Left kidney (tissue), 8 donors: ENCODE measurements at places on chromosomes 4 and X.
A peak's percentile ranks its signal among the peaks of the same experiment; 100 is the strongest.

- no peak for DNase-seq
Measured at GRCh38 chr4:138279286-138279685, 37.1 kb upstream of the SLC7A11 start.

GRCh38 chrX:38746102-38746501 is 55.2 kb upstream of the MID1IP1 start:
- DNase-seq: no peak

DNA sequence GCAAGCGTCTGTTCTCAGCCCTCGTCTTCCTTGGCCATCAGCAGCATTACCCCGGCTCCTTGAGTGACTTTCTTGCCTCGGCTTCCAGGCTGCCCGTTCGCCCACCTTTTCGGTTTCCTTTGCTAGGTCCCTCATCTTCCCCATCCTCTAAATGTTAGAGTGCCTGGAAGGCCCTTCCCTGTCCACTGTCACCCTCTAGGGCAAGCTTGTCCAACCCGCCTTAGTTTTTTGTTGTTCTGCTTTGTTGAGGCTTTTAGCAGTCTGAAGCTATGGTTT is 62.7 kb downstream of the TBC1D14 start:
- no peak for DNase-seq

DNA sequence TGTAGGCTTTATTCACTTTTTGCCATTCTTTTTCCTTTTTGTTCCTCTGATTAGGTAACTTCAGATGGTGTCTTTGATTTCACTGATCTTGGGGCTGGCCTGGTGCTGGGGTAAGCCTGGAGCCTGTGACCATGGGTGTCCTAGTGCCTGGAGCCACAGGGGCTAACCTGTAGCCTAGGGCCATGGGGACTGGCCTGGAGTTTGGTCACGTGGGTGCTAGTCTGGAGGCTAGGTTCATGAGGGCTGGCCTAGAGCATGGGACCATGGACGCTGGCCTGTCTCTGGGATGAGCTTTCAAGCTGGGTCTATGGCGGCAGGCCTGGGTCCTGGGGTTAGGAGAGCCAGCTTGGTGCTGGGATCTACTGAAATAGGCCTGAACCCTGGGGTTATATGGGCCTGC is 32.2 kb upstream of the ALG13 start:
- DNase-seq: no peak

GRCh38 chr4:125750828-125751466 is 436.2 kb downstream of the FAT4 start:
- peak; percentile 51 for DNase-seq

DNA sequence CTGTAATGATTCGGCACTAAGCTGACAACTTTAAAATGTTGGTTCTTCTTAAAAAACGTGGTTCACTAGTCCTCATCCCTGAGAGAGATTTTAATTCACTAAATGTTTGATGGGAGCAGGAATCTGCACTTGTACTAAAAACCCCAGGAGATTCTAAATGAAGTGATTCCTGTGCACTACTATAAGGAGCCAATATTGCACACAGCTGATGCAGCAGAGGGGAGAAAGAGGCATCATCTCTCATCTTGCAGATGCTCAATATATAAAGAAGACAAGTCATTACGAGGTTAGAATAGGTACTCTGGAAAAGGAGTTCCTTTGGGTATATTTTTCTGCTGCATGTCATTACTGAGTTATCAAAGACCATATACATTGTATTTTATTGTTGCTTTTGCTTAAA is 207.6 kb upstream of the RASGEF1B start:
- no peak for DNase-seq

GRCh38 chr4:180695851-180696250 is 1547.4 kb upstream of the TENM3 start:
- DNase-seq: no peak

DNA sequence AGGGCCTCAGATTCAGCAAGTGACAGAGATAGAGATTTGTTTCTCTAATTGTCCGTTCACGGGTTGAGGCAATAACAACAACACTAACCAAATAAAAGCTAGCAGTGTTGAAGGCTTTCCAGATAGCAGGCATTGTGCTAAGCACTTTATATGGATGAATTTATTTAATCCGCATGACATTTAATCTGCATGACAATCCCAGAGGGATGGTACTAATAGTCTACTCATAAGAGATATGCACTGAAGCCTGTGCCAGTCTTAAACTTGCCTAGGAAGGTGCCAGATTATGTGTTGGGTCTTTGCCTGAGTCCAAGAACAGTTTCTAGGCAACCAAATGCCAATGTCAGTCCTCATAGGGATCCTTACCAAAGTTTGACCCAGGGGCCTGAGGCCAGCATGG is 37.7 kb upstream of the FAT1 start:
- DNase-seq: no peak

DNA sequence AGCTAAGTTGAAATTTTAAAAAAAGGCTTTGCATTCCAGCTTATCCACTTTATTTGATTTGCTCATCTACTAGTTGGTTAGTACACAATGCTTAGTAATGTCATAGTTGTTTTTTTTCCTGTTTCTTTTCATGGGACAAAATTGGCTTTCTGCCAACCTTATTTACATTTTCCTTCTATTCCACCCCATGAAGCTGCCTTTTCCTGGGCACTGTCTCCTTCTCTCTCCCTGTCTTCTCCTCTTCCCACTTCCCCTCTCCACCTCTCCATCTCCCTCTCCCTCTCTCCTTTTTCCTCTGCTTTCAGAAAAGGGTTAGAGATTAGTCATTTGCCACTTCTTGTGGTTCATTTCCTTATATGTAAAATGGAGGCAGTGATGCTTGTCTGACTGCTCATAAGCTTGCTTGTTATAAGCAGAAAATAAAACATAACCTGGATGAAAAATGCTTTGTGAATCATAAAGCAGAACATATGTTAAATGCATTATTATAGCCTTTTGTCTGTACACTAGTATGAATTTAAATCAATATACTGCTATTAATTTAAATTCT is 181.9 kb downstream of the CEP135 start:
- DNase-seq: no peak

GRCh38 chr4:6633091-6633906 is 7.2 kb upstream of the MRFAP1 start:
- no peak for DNase-seq

GRCh38 chrX:118904218-118904617 is 70.2 kb upstream of the LONRF3 start:
- no peak for DNase-seq

- no peak for DNase-seq
Measured at GRCh38 chrX:124226129-124226528, 106.3 kb upstream of the TEX13D start.

GRCh38 chr4:25913851-25914669 is at the start of gene SMIM20:
Gene SMIM20, plus strand, starts transcription at chr4:25914220. Its CDS starts 94 bp downstream, at chr4:25914314.
- peak; percentile 86 for DNase-seq

DNA sequence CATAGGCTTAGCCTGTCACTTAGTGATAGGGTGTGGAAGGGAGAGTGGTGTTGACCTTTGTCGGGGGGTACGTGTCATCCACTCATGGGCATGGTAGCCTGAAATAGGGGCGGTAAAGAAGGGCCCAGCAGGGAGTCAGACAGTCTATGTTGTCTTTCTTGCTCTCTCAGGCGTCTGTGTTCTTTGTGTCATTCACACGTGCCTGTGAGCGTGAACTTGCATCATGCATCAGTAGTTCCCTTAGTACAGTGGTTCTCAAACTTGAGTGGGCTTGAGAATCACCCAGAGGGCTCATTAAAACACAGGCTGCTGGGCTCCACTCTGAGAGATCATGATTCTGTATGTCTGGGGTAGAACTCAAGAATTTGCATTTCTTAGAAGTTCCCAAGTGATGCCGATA is 450.9 kb upstream of the FTHL17 start:
- no peak for DNase-seq

DNA sequence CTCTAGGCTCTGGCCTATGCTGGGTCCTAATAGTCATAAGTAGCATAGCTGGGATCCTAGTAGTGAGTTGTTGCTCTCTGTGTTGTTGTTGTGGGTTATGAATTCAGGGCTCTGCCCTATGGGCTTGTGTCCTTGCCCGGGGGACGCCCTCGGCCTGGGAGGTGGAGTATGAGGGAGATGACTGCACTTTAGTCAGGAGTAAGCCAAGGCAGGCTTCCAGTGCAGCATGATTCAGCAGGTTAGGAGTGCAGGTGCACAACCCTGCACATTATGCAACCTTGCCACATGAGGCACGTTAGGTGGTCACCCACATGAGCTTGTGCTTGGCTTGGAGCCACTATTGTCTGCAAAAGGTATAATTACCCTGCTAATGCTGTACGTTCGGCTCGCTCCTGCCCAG is 58.4 kb upstream of the CCDC149 start:
- DNase-seq: no peak

DNA sequence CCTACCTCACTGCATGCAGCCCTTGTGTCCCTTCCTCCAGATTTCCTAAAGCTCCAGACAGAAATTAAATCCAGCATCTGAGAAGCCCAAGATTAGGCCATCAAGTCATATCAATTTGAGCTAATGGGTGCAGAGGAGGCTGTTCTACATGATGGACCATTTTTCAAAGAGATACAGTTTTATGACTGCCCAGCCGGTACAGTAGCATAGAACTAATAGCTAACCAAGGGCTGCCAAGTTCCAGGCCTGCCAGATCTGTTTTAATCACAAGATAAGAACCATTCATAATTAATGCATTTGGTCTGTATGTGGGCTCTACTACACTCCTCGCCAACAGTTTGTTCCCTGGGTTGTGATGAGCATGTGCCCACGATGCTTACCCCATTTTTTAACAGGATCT is 73.9 kb upstream of the PLAC1 start:
- no peak for DNase-seq

DNA sequence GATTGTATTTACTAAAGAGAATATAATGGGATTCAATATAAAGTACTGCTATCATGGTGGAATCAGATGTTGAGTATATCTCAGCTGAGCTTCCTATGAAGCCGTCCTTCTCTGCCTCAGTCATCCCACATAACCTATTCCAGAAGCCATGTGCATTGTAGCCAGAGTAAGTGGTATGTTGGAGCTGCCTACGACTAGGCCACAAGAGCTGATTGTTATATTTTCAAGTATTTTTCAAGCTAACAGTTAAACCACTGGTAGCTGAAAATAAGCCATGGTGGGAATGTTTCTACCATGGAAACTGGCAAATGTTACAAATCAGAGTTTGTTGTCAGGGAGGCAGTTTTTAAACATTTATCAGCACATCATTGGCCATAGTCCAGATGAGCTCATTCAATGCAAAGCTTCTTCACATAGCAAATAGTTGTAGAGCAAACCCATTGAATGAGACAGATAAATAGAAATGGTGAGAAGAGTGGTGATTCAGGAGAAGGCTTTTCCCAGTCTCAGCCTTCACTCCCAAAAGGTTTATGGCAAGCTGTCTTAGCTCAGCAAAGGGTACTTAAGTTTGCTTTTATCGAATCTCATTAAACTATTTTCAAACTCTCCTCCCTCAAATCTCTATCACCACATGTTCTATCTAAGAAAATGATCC is 436.4 kb downstream of the PCDH19 start:
- no peak for DNase-seq

GRCh38 chr4:154612472-154613414 is at the start of gene FGG:
Gene FGG, minus strand, starts transcription at chr4:154612656. Its CDS starts 47 bp downstream, at chr4:154612609.
- no peak for DNase-seq

DNA sequence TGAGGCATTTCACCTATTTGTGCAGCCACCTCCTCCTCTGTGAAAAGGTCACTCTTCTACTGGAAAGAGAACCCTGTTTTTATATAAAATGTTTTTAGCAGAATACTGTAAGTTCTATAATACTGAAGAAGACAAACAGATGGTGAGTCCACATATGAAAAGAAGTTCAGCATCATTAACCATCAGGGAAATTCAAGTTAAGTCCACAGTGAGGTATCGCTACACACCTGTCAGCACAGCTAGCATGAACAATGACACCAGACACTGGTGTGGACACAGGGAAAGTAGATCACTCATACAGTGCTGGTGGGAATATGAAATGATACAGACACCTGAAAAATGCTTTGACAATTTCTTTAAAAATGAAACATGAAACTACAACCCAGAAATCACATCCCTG is 133.0 kb downstream of the MAD2L1 start:
- peak; percentile 15 for DNase-seq

GRCh38 chrX:23668335-23668734 is 1.0 kb downstream of the PRDX4 start:
- no peak for DNase-seq

- DNase-seq: no peak
Measured at GRCh38 chrX:47206316-47206715, 12.2 kb upstream of the CDK16 start.

DNA sequence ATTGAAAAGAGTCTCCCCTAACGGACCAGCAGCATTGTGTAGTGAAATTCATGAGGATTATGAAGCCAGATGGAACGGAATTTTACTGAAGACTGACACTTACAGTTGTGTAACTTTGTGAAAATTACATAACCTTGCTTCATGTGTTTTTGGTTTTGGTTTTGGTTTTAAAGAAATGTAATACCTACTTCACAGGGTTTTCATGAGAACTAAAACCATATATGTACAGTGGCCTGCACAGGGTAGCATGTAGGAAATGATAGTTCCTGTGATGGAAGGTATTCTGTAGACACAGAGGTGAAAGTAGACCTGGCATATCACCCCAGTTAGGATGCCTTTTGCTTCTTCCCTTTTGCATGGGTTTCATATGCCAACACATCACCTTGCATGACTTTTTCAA is 247.0 kb downstream of the BANK1 start:
- DNase-seq: no peak

DNA sequence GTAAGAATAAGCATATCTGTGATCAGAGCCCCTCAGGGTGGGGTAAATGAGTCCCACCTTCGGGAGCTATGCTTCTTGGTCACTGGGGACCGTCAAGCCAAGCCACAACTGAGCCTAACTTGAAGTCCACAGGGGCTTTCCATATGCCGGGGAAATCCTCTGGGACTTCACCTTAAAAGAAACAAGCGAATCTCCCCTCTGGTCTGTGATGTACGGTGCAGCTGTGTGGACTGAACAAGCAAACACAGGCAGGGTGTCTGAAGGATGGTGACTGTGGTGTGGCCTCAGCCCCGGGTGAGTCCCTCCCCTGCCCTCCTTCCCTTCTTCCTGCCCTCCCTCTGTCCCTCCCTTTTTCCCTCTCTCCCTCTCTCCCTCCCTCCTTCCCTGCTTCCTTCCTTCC is 29.7 kb upstream of the PPP2R2C start:
- no peak for DNase-seq

DNA sequence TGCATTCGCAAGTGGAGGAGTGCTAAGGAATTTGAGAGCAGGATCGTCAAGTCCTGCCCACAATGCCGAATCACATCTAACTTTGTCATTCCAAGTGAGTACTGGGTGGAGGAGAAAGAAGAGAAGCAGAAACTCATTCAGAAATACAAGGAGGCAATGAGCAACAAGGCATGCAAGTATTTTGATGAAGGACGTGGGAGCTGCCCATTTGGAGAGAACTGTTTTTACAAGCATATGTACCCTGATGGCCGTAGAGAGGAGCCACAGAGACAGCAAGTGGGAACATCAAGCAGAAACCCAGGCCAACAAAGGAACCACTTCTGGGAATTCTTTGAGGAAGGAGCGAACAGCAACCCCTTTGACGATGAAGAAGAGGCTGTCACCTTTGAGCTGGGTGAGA is 100.2 kb upstream of the MED14 start:
- peak; percentile 11 for DNase-seq

DNA sequence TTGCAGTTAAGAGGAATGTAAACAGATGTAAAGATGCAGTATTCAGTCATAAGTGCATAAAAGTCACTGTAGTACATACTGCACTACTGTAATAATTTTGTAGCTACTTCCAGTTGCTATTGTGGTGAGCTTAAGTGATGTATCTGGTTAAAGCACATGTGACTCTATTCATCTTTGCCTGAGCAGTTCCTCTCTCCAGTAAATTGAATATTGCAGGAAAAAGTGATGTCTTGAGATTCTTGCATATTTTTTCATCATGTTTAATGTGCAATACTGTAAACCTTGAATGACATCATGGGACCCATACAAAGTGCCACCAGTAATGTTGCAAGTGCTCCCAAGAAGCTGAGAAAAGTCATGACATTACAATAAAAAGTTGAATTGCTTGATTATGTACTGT is 9.6 kb downstream of the UBA6 start:
- DNase-seq: no peak

- DNase-seq: no peak
Measured at GRCh38 chr4:5749568-5749967, 38.6 kb downstream of the EVC start.
